ENCODE measurements at places on chromosomes 4 and X.
A peak's percentile ranks its signal among the peaks of the same experiment; 100 is the strongest.

DNA sequence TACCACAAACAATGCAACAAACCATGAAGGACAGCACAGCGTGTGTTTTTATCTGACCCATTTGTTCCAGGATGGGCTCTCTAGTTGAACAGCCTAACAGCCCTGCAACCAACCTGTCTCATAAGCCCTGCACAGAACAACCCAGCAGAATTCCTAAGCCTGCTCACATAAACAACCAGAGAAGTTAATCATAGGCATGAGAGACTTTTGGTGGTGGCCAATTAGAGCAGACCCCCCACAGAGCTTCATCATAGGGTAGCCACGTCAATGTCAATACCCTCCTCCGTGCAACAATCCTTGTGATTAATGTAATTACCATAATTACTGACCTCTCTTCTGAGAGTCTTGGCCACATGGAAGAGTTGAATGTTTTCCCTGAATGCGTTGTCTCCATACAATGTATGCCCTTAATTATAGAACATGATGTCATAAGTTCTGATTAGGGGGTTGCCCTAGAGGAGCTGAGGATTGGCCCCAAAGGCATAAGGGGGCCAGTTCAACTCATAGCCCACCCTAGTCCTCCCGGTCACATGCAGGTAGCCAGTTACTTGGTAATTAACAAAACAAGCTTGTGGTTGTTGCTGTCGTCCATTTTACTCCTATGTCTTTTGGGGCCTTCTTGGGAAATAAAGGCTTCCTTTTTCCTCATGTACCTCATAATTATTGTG, 92.7 kb downstream of the SYNPO2 start:
- no peak for DNase-seq

DNA sequence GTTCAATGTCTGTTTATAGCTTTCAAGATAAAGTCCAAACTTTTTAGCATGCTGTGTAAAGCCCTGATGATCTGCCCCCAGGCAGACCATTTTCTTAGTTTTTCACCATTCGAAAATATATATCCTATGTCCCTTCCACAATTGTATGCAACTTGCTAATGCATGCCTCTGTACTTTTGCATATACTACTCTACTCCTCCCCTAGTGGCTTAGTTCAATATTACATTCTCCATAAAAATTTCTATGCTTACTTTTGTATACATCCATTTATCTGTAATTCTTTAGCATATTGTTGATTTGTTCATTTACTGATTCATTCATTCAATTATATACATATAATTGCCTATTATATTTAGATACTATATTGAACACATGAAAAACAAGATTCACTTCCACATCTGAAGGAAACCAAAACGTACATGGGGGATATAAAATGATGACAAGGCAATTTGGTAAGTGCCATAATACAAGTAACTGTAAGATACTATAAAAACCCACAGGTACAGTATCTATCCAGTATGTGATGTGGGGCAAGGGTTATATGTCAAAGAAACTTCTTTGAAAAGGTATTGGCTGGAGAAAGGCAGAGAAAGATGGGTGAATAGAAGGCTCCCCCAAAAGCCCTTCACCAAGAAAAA, 902.5 kb downstream of the FAM133A start:
- DNase-seq: no peak

GRCh38 chr4:109861916-109862511, 14.1 kb downstream of the LRIT3 start:
- no peak for DNase-seq

DNA sequence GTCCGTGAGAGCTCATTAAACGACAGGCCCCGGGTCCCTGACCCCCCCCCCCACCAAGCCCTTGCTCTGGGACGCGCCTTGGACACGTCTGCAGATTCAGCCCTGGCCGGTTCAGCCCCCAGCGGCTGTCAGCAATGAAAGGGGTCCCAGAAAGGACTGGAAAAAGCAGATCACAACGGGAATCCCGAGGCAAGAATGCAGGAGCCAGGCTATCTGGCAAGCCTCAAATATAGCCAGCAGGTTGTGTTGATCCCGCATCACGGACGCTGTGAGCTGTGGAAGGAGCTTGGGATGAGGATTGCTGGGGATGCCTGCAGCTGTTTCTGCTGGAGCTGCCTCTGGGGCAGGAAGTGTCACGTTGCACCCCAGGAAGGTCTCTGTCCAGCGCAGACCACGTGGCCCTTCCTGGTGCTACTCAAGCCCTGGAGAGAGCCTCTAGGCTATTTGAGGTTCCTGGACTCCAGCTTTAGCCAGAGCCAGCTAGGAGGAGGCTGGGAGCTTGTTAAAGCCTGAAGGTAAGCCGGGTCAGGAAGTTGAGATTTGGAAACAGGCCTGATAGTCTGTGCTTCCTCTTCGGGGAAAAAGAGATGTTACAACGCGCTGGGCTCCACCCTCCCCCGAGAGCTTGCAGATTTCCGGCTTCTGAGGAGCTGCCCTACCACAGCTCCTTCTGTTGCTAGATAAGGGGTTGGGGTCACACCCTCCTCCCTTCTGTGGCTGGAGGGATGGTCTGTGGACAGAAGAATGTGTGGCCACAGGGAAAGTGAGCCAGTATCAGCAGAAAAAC, 19.3 kb upstream of the CSF2RA start:
- DNase-seq: peak; percentile 44

- no peak for DNase-seq
These were observed 11.0 kb upstream of the SH3TC1 start for GRCh38 chr4:8188085-8188484.
